ENCODE measurements at places on chromosomes 1 and 21. TPM values are rescaled to one million over a fixed set of nuclear protein-coding genes. Genes with fewer than 3 reads are reported as not detected.

THEM5 gene
- total RNA-seq: not detected

TNNI3K gene
- 1.6 TPM for total RNA-seq

AQP10 gene
- 0.13 TPM for total RNA-seq

UTS2 gene
- total RNA-seq: not detected

GUCA2B gene
- total RNA-seq: not detected

PCP4 gene
- not detected for total RNA-seq

CLDN17 gene
- total RNA-seq: not detected

FCGR1A gene
- not detected for total RNA-seq

LCE7A gene
- total RNA-seq: not detected

DNAJC28 gene
- total RNA-seq: 3.1 TPM

TSSK3 gene
- 0.54 TPM for total RNA-seq
